ENCODE measurements at places on chromosomes 7 and 10.

GRCh38 chr7:141053626-141054025, 20.2 kb upstream of the TMEM178B start:
- peak; percentile 63 for DNase-seq

- no peak for DNase-seq
These were observed 140.5 kb downstream of the PRKAG2 start for GRCh38 chr7:151736403-151736909.

- no peak for DNase-seq
These were observed 19.1 kb downstream of the ABLIM1 start for GRCh38 chr10:114638821-114639625.

DNA sequence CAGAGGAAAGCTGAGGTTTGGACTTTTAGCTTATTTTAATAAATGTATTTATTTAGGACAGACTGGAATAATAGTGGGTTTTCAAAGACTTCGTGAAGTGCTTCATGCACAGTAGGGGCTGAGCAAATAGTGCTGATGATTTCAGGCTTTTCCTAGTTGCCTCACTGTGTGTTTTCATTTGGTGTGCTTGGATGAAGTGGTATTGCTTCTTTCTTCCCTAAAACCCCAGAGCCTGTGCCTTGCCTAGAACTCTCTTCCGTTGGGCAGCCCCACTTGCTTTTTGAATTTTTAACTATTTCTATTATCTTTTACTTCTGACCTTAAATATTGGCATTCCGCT, 49.6 kb downstream of the ARID5B start:
- DNase-seq: no peak

GRCh38 chr10:15822131-15822530, 38.2 kb downstream of the MINDY3 start:
- no peak for DNase-seq

GRCh38 chr7:142733271-142733670, 16.0 kb upstream of the PRSS1 start:
- DNase-seq: no peak

DNA sequence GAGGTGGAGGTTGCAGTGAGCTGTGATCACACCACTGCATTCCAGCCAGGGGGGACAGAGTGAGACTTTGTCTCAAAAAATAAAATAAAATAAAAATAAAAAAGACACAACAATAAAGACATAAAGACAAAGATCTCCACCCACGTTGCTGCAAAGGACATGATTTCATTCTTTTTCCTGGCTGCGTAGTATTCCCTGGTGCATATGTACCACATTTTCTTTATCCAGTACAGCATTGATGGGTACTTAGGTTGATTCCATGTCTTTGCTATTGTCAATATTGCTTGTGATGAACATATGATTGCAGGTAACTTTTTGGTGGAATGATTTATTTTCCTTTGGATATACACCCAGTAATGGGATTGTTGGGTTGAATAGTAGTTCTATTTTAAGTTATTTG, 42.0 kb upstream of the CCDC3 start:
- no peak for DNase-seq

GRCh38 chr7:1662101-1662500, 8.0 kb upstream of the ELFN1 start:
- DNase-seq: no peak

- DNase-seq: no peak
These were observed 109.8 kb upstream of the NOBOX start for GRCh38 chr7:144513334-144513733.

- no peak for DNase-seq
These were observed 51.3 kb downstream of the PRTFDC1 start for GRCh38 chr10:24900888-24901685.

GRCh38 chr7:2751086-2751485, 63.1 kb downstream of the AMZ1 start:
- DNase-seq: no peak

DNA sequence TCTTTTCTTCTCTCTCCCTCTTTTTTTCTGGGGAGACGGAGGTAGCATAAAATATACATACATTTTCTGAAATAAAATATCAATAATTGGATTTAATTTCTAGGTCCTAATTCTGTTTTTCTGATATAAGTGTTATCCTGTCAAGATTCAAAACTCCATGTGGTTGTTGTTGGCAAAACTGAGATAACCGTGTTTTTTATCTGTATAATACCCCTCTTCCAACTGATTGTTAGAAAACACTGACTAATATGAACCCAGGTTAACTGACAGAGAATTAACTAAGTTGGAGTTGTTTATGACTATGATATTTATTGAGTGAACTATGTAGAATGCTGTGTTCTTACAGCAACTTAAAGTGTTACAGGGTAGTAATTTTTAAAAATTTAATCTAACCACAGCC, 236.5 kb upstream of the KAT6B start:
- no peak for DNase-seq

GRCh38 chr10:98029149-98030092, 1.0 kb downstream of the CRTAC1 start:
- no peak for DNase-seq

DNA sequence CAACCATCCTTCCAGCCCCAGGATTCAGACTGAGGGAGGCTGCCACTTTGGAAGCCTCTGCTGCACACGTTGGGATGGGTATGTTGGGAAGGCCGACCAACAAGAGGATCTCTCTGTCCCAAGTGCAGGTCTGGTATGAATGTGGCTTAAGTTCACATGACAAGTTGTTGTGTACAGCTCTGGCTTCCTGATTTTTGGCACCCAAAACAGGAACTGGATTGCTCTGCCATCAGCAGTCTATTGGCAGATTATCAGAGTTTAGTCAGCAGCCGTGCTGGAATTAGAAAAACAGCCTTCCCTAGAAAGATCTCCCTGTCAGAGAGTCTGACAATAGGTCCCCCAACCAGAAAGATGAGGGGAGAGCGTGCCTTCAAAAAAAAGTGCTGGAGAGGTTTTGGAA, 66.9 kb downstream of the GOLGA7B start:
- no peak for DNase-seq

DNA sequence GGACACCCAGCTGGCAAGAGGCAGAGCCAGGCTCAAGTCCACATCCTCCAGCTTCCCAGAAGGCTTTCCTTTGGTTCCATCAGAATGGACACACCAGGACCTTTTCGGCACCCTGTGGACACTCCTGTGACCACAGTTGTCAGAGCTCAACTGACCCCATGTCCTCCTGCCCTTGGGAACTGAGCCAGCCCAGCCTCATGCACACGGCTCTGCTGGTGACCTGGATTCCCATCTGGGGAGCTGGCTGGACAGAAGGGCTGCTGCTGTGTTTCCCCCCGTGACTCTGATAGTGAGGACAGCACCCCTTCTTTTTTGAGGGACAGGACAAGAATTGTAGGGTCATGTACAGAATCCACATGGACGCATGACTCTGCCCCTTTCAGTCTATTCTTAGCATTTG, 289.2 kb downstream of the WDR37 start:
- no peak for DNase-seq

DNA sequence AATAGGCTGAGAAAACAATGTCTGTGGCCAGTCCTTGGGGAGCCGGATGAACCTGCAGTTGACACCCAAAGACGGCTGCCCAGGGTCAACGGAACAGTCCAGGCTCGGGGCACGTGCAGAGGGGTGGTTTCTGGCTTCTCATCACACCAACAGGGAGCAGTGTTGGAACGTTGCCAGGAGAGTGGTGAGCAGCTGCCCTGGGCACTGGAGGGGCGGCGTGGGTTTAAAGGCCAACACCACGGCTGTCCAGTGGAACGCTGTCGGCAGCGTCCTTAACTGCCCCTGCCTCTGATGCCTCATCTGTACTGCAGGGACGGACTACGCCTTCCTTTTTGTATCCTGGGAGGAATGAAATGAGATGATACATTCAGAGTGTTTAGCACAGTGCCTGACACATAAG, 19.8 kb downstream of the JCAD start:
- DNase-seq: no peak

DNA sequence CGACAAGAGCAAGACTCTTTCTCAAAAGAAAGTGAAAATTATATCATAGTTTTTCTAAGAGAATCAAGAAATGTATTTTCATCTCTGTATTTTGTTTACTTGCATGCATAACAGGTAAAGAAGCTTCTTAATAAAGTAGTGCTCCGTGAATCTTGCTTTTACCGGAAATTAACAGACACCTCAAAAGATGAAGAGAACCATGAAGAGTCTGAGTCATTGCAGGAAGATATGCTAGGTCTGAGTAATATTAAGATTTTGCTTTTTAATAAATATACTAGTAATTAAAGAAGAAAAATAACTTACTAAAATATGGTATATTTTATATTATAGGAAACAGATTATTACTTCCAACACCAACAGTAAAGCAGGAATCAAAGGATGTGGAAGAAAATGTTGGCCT, 39.5 kb upstream of the STOX1 start:
- no peak for DNase-seq

DNA sequence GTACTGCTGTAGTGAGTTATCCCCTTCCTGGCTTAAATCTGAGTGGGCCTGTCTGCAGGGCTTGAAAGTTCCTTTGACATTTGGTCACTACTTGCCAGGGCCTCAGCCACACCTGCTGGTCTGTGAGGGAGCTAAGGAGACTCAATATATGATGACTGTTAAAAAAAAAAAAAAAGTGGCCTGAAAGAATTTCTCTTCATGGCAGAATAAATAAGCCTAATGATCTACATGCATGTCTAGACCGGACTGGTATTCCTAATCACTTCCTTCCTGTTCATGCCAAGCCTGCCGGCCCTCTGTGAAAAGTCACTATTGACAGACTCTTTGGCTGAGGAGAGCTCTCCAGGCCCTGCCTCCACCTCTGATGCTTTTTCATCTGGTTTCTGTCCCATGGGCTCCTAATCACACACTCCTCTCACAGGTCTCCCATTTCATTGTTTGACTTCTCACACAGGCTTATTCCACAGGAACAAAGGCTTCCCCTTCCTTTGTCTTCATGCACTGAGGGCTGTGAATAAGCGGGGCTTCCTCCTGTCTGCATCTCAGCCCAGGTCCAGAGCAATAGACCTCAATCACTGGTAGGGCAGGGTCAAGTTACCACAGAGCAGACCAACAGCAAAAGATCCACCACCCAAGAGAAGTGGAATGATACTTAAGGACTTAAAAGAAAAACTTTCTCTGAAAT, 99.1 kb upstream of the SEC61G start:
- no peak for DNase-seq

GRCh38 chr10:86225103-86225782, 141.4 kb downstream of the GRID1 start:
- DNase-seq: no peak

- no peak for DNase-seq
These were observed 398.6 kb upstream of the AUTS2 start for GRCh38 chr7:69199661-69200060.

DNA sequence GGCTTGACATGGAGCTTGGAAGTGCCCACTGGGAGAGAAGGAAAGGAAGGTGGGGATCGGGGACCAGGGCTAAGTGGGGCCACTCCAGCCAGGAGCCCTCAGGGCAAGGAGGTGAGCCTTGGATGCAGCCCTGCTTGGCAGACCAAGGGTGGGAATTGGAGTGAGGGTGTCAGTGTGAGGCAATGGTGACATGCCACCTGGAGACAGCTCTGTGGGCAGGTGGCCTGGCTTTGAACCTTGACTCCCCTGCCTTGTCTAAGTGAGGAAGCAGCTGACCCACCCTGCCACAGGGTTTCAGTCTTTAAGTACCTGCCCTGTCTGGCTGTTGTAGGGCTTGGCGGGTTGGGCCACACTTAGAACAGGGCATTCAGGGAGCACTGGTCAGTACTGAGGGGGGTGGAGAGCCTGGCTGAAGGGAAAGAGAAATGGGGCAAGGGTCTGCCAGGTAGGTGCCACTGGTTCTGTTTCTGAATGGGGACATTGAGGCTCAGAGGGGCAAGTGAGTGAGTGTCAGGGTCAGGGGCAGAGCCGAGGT, 4.8 kb downstream of the RAMP3 start:
- DNase-seq: no peak

- no peak for DNase-seq
These were observed 639 bp downstream of the TSPAN13 start for GRCh38 chr7:16753932-16754855.

DNA sequence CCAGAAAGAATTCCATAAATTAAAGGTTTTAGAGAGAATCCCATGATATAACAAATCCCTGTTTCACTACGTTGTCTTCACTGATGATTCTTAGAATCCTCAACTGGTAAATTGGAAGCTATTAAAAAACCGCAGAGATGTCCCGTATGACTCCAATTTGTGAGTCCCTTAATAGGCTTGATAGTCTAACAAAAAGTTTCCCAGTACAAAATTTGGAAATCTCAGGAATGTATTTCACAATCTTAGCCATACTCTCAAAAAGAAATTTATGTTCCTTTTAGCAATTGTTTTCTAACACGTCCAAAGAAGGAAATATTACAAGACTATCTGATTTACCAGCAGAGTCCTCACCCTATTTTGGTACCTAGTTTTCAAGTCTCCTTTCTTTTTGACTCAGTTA, 2.5 kb downstream of the TES start:
- DNase-seq: no peak

GRCh38 chr7:12107841-12108254, 103.2 kb upstream of the TMEM106B start:
- no peak for DNase-seq

DNA sequence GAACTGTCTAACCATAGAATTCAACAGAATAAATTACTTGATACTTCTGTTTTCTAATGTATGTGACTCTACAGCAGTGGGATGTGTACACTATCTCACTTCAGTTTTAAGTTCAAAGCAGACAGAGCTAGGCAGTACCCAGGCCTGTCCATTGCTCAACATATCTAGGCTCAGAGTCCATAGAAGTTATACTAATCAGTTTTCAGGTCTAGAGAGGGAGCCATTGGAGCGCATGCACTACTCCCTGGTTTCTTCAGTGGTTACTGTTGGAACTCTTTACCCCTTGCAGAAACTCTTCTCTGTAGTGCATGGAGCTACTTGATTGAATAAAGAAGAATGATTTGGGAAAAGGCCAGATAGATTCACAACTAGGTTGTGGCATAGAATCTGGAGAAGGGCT, 4.4 kb downstream of the CD36 start:
- DNase-seq: no peak

DNA sequence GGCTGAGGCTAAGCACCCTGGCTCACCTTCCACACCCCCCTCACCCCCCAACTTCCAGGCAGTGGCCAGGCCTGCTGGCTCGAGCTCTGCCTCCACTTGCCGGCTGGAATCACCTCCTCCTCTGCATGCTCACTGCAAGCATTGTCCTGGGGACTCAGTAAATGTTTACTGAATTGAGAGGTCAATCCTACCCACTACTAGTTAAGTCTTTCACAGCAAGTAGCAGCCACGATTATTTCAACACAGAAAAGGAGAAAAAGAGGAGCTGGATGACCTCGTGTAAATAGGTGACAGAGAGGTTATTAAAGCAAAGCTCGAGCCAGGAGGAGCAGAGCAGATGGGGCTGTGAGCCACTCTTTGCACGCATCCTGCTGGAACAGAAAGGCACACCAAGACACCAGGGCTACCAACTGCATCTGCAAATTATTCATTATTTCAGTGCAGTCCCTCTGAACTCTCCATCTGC, 32.1 kb downstream of the HIPK2 start:
- DNase-seq: no peak

- no peak for DNase-seq
These were observed 15.9 kb downstream of the UBN2 start for GRCh38 chr7:139246905-139247304.

- DNase-seq: no peak
These were observed 421.4 kb upstream of the ZWINT start for GRCh38 chr10:56782503-56782902.
